Activated CD4-positive, CD25-positive, alpha-beta regulatory T cell (primary cell): ENCODE measurements at places on chromosomes 13 and 19.

- DNase-seq: no peak
Observed at GRCh38 chr13:29917650-29918049, 67.2 kb upstream of the UBL3 start.

DNA sequence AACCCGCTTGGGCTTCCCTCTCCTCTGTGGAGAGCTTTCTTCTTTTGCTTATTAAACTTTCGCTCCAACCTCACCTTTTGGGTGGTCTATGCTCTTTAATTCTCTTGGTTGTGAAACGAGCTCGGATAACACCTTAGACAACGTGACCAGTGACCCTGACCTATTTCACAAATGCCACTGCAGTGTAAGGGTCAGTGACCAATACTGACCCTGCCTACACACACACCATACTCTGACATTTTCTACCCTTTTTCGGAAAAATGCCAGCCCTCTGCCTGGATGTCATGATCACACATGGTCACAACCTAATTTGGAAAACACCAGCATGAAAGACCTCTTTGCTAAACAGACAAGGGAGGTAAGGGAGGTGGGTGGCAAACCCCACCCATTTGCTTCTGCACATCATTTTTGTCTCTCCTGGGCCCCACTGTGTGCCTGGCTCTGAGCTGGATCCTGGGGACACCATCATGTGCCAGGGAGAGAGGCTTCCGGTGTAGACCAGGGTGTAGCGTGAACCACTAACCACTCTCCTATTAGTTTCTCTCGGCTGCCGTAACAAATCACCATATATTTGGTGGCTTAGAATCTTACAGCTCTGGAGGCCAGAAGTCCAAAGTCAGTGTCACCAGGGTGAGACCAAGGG lies 9.9 kb downstream of the ETFB start:
- DNase-seq: no peak

- peak; percentile 47 for DNase-seq
Observed at GRCh38 chr19:33406521-33407139, 33.1 kb downstream of the CEBPG start.

DNA sequence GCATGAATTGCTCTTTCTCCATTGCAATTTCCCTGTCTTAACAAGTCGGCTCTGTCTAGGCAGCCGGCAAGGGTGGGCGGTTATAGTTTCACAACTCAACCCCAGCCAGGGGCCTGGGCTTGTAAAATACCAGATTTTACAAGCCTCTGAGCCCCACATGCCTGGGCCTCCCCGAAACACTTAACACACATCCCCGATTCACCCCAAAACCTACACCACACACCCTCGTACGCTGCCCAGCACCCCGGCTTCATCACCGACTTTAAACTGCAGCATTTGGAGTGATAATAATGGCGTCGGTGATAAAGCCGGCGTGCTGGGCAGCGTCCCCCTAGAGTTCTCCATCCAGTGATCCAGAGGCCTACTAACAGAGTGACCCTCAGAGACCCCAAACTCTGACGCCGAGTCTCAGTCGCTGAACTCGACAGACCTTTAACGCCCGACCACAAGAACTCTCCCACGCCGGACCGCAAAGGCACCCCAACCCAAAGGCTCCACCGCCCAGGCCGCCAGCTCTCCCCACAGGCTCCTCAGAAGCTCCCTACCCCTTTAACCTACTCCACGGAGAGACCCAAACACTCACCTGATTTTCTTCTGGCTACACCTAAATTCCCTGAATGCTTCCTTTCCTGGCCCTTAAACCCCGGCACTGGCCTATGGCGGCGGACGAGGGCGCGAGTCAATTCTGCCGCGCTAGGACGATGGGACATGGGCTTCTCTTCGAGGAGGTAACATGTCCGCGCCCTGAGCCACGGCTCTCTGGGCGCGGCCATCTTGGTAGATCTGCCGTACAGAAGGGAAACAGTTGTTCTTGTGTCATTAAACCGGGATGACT lies at the start of gene ZNF649:
Gene ZNF649, minus strand, starts transcription at position 687 of the 835 bp plus-strand sequence. CDS start 4,910 bp downstream, outside the sequence.
- DNase-seq: peak; percentile 51

GRCh38 chr19:45599286-45599685 lies 2.7 kb downstream of the GPR4 start:
- DNase-seq: no peak
